Colonic mucosa (tissue), 4 donors: ENCODE measurements at places on chromosomes 11 and 22.
A peak's percentile ranks its signal among the peaks of the same experiment; 100 is the strongest.

DNA sequence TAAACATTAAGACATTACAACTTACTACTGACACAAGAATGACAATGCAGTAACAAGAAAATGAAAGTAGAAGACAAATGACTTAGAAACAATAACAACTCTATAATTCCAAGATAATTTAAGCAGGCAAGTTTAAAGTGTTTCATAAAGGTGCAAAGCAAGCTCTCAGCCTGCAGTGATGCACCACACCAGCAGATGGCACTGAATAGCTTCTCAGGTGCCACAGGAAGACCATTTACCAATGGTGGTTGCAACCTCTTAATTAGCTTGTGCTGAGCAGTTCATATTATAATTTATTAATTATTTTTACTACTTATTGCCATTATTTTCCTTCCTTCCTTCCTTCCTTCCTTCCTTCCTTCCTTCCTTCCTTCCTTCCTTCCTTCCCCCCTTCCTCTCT is 60.6 kb downstream of the NXPE2 start:
- peak; percentile 61 for DNase-seq
- H3K27ac ChIP-seq = no peak overlapping the region
- no peaks in the 10 kb centered on the region for H3K36me3 ChIP-seq
- no peaks in the 10 kb centered on the region for H3K27me3 ChIP-seq
- no peak overlapping the region for H3K4me3 ChIP-seq

DNA sequence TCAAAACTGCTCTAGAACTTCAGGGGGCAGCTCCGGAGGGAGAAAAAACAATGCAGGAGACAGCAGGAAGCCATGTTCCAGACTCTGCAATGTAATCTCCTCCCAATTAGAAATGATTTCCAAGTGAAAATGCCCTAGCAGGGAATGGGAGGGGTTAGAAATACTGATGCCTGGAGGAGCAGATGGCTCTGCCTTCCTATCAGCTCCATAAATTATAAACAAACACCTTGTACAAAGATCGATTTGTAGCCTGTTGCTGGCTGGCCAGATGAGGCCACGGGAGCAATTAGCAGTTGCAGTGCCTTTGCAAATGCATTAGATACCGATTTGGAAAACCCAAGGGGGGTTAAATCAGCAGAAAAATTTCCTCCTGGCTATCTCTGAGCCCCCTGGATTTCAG is 46.6 kb upstream of the CHRM4 start:
- H3K4me3 ChIP-seq = no peak overlapping the region
- no peaks in the 10 kb centered on the region for H3K4me1 ChIP-seq
- DNase-seq = no peak
- H3K27me3 ChIP-seq = no peaks in the 10 kb centered on the region

DNA sequence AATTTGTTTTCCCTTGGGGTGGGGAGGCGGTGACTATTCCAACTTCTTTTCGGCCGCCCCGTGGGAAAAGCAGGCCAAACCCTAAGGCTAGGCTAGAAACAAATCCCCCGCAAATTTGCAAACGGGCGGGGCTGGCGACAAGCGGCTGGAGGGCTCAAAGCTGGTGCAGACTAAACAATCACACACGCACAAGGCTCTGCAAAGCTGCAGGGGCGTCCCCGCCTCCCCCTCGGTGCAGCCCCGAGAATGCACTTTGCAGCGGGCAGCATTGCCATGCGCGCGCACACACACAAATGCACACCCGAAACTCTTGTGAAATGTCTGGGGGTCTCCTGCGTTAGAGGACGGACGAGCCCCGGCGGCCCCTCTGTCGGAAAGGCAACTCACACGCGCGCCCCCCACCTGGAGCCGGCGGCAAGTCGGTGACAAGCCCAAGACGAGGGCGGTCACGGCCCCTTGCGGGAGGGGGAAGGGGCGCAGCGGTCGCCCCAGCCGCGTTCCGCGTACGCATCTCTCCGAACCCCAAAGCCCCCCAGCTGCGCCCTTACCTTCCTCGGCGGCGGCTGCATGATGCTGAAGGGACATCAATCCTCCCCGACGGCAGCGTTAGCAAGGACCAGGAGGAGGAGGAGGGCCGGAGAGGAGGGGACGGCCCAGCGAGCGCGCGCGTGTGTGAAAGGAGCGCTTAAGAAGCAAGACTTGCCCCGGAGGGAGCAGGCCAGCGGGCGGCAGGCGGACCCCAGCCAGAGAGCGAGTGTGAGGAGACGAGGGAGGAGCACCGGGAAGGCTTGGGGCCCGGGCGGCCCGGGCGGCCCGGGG is 600 bp downstream of the FCHSD2 start:
- H3K4me3 ChIP-seq = peak overlapping the region; percentile 80
- peak; percentile 72 for DNase-seq
- H3K27ac ChIP-seq = peak overlapping the region; percentile 91
- no peaks in the 10 kb centered on the region for H3K36me3 ChIP-seq
- peaks cover 5% of the 10 kb centered on the region for H3K4me1 ChIP-seq

DNA sequence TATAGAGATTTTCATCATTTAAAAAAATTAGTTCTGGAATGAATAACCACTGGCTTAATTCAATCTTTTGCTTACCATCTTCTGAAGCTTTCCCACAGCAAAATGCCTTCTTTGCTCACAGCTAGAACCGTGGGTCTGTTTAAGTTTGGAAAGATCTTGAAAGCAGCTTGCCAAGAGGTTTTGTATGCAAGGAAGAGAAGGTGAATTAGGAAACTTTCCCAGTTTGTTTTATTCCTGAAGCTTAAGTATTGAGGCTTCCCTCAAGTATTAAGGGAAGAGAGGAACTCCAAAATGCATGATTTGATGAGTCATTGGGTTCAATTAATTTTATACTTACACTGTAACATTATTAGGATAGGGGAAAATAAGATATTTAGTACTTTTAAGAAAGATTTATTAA is 1.9 kb upstream of the ARHGEF12 start:
- H3K4me1 ChIP-seq = peaks cover 4% of the 10 kb centered on the region
- H3K27ac ChIP-seq = no peak overlapping the region
- DNase-seq = no peak
- H3K27me3 ChIP-seq = no peaks in the 10 kb centered on the region

- no peak overlapping the region for H3K27ac ChIP-seq
- no peak for DNase-seq
- H3K36me3 ChIP-seq = no peaks in the 10 kb centered on the region
- no peak overlapping the region for H3K4me3 ChIP-seq
Observed at GRCh38 chr11:110467556-110467955, 37.8 kb downstream of the FDX1 start.

- no peak overlapping the region for H3K27ac ChIP-seq
- H3K27me3 ChIP-seq = no peaks in the 10 kb centered on the region
- DNase-seq = no peak
- H3K4me3 ChIP-seq = no peak overlapping the region
- no peaks in the 10 kb centered on the region for H3K36me3 ChIP-seq
- H3K4me1 ChIP-seq = peaks cover 6% of the 10 kb centered on the region
Observed at GRCh38 chr11:46036969-46037368, 84.3 kb downstream of the PHF21A start.

GRCh38 chr11:112525270-112525669 is 264.6 kb upstream of the PLET1 start:
- DNase-seq = peak; percentile 21
- H3K4me3 ChIP-seq = no peak overlapping the region
- peak overlapping the region; percentile 36 for H3K27ac ChIP-seq
- H3K4me1 ChIP-seq = peaks cover 3% of the 10 kb centered on the region
- H3K27me3 ChIP-seq = no peaks in the 10 kb centered on the region

- H3K27ac ChIP-seq = no peak overlapping the region
- no peak overlapping the region for H3K4me3 ChIP-seq
- no peaks in the 10 kb centered on the region for H3K27me3 ChIP-seq
- no peaks in the 10 kb centered on the region for H3K4me1 ChIP-seq
Observed at GRCh38 chr11:5007561-5007960, 12.9 kb downstream of the OR51L1 start.

GRCh38 chr11:16925561-16926065 is 88.6 kb downstream of the PLEKHA7 start:
- peak overlapping the region; percentile 34 for H3K4me3 ChIP-seq
- H3K36me3 ChIP-seq = no peaks in the 10 kb centered on the region
- peak; percentile 62 for DNase-seq
- no peaks in the 10 kb centered on the region for H3K27me3 ChIP-seq
- peaks cover 8% of the 10 kb centered on the region for H3K4me1 ChIP-seq

- no peak overlapping the region for H3K27ac ChIP-seq
- no peak for DNase-seq
- H3K36me3 ChIP-seq = no peaks in the 10 kb centered on the region
- H3K4me1 ChIP-seq = no peaks in the 10 kb centered on the region
- H3K4me3 ChIP-seq = no peak overlapping the region
- no peaks in the 10 kb centered on the region for H3K27me3 ChIP-seq
Observed at GRCh38 chr11:32005786-32006416, 85.0 kb upstream of the RCN1 start.

DNA sequence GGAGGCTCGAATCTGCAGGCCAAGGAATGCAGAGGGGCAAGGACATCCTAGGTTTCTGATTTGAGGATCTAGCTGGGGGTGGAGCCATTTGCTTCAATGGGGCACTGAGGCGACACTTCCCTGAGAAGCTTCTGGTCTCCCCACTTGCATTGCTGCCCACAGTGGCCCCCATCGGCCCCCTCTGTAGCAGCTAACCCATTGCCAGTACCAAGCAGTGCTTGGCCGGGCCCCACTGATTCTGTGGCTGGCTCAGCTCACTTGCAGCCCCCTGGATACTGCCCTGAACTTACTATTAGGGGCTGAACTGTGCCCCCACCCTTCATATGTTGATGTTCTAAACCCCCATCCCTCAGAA is 42.9 kb upstream of the SHISAL1 start:
- H3K27ac ChIP-seq = no peak overlapping the region
- no peak overlapping the region for H3K4me3 ChIP-seq
- H3K36me3 ChIP-seq = no peaks in the 10 kb centered on the region
- no peaks in the 10 kb centered on the region for H3K27me3 ChIP-seq

- no peaks in the 10 kb centered on the region for H3K36me3 ChIP-seq
- no peak overlapping the region for H3K27ac ChIP-seq
- H3K4me1 ChIP-seq = no peaks in the 10 kb centered on the region
- DNase-seq = no peak
- no peaks in the 10 kb centered on the region for H3K27me3 ChIP-seq
Observed at GRCh38 chr11:40183073-40184064, 1276.1 kb downstream of the LRRC4C start.
